AG04450 (cell line): ENCODE measurements at places on chromosomes 11 and 22.

DNA sequence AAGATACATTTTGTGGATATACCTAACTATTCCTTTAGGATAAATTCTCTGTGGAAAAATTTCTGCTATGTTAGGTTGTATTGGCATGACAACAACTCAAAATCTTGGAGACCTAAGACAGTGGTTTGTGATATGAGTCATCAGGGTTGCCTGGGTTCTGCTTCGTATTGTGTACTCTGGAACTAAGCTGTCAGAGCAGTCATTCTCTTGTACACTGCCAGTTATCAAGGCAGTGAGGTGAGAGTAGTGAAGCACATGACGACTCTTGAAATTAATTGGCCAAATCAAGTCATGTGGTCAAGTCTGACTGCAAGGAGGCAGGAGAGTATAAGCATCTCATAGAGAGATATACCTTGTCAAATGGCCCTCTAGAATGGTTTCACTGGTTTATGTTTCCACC is 104.4 kb downstream of the FANCF start:
- DNase-seq, result no peak

- DNase-seq, result no peak
Measured at GRCh38 chr11:21646351-21646750, 546.5 kb upstream of the ANO5 start.

DNA sequence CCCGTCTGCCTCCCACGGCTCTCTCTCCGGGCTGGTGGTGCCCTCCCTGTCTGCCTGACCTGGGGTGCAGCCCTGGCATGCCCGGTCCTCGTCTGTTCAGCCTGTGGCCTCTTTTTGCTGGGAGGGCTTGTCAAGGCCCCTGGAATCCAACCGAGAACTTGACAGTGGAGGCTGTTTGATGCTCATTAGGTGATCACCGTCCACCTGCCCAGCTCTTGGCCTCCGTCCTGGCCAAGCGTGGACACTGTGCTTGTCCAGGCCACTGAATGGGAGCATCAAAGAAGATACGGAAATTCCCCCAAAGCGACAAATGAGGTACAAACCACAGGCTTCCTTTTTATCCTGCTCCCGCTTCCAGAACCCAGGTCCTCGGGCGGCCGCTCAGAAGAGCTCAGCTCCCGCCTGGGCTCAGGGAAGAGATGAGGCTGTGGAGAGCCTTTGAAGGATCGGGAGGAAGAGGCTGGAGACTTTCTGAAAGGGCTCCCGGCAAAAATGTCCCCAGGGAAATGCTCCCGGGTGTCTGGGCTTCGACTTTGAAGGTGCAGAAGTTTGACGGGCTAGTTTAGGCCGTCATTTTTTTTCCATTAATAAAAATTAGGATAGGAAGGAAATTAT is 1273.9 kb downstream of the BRD1 start:
- no peak for DNase-seq

GRCh38 chr22:43398246-43398645 is 13.6 kb upstream of the MPPED1 start:
- no peak for DNase-seq

DNA sequence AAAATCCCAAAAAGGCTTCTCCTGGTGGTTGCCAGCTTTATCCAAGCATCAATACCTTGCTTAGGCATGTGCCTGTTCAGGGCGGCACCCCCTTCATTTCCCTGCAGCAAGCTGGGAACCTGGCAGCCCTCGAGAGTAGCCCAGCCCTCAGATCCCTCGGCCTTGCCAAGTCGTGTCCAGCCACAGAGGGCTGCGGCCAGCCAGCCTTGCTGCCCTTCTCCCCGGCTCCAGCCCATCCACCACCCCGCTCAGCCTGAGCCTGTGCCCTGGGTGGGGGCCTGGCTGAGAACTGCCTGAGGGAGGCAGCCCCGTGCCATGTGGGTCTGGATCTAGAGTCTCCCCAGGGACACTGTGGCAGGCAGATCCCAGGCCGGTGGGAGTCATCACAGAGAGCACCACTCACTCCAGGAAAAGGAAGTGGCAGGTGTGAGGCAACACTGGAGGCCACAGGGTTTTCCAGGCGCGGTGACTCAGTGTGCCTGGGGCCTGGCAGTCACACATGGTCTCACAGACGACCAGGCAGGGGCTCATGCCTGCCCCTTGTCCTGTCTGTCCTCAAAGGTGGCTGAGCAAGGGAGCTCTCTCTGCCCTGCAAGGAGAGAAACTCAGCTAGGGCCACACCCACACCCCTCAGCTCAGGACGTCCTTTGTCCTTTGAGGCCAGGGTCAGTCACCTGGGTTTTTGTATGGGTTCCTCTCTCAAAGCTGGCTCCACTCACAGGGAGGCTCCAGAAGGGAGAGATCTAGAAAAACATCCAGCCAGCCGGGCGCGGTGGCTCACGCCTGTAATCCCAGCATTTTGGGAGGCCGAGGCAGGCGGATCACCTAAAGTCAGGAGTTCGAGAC is 12.2 kb upstream of the CDC42BPG start:
- DNase-seq, result no peak
